ENCODE measurements at places on chromosomes 3 and 15.
A peak's percentile ranks its signal among the peaks of the same experiment; 100 is the strongest.

DNA sequence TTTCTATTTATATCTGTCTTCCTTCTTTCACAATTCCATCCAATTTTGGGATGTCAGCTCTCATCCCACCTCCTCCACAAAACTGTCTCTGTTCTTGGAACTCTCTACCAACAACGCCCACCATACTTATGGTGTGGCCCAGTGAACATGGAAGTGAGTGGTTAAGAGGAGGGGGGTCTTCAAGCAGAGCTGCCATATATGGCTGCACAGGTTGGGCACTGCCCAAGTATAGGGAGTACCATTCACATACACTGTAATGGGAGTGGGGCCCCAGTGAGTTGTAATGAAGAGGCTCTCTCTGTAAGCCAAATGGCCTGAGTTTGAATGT, 7.9 kb upstream of the CAMK1 start:
- no peak for DNase-seq

- DNase-seq, result no peak
Observed at GRCh38 chr3:181252631-181253030, 263.1 kb upstream of the DNAJC19 start.

DNA sequence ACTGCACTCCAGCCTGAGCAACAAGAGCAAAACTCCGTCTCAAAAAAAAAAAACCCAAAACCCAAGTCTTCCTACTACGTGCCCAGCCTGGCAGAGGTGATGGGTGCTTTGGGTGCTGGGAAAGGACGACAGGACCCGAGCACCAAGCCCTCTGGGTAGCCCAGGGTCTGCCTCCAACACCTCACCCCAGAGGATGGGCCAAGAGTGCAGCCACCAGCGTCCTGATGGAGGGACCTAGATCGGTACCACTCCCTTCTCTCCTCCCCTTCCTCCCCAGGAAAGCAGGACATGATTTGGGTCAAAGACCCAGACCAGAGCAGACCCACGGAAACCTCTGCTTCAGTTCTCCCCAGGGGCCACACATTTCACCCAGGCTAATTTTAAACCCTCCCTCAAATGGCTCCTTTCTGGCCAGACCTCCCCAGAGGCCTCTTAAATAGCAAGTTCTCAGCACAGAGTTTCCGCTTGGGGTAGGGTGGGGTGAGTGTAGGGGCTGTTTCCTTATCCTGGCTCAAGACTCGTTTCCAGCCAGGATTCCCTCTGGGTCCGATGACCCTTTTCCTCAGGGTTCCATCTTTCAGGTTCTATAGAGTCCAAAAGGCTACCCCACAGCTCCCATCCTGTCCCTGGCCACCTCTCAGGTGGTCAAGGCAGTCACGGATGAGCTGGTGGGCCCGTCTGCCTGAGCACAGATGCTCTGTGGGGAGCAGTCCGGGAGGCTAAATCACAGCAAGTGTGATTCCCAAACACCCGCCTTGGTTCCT, 20.5 kb downstream of the RBPMS2 start:
- peak; percentile 77 for DNase-seq

DNA sequence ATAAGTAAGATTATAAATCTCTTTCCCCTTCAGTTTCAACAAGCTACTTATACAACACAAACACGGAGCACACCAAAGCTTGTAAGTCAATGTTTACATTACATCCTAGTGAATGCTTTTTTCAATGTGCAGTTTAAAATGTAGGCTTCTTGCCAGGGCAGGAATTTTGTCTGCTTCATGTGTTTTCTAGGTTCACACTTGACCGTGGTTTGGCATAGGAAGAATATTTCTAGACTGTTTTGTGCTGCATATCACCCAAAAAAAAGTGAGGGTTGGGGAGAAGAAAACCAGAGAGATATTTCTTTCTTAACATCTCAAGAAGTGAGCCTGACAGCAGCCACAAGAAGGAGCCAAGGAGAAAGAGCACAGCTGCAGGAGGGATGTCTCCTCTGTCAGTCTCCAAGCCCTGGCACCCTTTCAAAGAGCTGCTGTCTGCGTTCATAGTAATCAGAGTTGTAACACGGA, 255.8 kb downstream of the MEIS2 start:
- DNase-seq, result no peak

DNA sequence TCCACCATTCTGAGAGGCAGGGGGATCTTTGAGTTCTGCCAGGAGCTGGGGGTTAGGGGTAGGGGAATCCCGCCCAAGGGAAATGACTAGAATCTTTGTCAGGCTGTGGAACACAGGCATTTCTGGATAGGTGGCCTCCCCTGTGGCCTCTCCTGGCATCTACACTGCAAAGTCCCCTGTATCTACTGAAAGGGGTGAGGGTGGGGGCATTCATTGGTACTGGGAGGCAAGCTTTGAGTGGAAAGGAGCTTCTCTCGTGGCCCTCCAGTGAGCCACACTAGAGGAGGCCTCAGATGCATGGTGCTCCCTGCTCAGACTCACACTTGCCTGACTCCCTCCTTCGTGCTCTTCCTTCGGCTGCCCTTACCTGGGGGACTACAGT, 59.9 kb downstream of the CCNL1 start:
- no peak for DNase-seq

GRCh38 chr3:110454066-110454465, 617.5 kb upstream of the NECTIN3 start:
- DNase-seq, result no peak

DNA sequence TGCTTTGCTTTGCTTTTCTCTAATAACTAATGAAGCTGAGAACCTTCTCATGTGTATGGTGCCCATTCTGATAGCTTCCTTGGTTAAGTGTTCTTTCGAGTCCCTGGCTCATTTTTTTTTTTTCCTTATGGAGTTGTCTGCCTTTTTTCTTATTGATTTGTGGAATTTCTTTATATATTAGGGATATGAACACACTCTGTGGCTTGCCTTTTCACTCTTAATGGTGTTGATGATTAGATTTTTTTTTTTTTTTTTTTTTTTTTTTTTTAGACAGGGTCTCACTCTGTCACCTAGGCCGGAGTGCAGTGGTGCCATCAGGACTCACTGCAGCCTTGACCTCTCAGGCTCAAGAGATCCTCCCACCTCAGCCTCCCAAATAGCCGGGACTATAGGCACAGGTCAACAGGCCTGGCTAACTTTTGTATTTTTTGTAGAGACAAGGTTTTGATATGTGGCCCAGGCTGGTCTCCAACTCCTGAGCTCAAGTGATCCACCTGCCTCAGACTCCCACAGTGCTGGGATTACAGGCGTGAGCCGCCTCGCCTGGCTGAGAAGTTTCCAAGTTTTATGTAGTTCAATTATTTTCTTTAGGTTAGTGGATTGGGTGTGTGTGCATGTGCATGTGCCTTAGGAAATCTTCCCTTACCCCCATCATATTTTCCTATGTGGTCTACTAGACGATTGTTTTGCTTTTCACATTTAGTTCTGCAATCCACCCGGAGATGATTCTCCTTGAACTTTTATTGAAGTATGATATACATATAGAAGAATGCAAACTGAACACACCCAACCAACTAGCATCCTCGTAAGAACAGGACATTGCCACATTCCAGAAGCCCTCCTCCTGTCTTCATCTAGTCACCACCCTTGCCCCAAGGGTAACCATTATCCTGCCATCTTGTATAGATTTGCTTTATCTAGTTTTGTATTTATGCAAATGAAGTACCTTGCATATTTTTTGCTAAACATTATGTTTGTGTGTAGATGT, 1.7 kb upstream of the SNRPA1 start:
- DNase-seq, result no peak

- DNase-seq, result no peak
Observed at GRCh38 chr15:79394231-79394630, 37.9 kb upstream of the MINAR1 start.

GRCh38 chr3:151491525-151491924, 30.7 kb upstream of the IGSF10 start:
- no peak for DNase-seq

DNA sequence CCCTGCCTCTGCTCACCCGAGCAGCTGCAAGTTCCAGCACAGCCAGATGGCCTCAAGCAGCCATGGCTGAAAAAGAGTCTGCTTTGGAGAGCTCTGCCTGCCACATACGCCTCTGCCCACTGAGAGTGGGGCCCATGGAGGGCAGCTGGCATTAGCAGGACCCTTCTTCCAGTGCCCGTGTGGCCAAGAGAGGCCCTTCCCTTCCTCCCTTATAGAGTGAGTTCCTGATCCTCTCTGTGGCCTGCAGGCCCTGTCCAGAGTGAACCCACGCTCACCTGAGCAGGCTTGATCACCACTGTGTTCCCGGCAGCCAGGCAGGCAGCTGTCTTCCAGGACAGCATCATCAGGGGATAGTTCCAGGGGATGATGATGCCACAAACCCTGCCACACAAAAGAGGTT, 41.4 kb upstream of the SLC41A3 start:
- no peak for DNase-seq

DNA sequence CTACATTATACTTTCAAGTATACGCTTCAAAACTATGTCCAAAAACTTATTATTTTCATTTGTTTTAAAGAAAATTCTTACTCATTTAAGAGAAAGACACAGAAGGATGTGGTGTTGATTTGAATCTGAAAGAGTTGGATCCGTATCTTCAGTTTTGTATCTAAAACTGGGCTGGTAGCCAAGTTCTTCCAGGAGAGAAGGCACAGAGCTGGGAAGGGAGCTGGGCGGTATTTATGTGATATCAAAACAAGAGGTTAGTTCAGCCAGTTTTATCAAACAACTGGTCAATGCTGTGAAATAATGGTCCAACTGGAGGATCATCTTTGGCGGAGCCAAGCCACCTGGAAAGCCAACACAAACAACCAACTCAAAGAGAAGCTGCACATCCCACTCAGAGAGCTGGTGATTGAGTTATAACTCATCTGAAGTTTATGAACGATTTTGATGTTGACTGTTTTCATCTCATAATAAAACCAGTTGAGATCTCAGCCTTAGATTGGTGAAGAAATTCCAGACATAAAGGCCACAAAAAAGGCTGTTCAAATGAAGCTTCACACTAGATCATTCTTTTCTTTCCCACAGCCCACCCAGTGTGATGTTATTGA, 489.6 kb upstream of the RASGRP1 start:
- DNase-seq, result no peak

- DNase-seq, result no peak
Observed at GRCh38 chr3:190058521-190059241, 62.0 kb downstream of the P3H2 start.

GRCh38 chr3:46878781-46879436, 1.4 kb downstream of the PTH1R start:
- no peak for DNase-seq
